ENCODE measurements at places on chromosomes 3 and 15.
A peak's percentile ranks its signal among the peaks of the same experiment; 100 is the strongest.

DNA sequence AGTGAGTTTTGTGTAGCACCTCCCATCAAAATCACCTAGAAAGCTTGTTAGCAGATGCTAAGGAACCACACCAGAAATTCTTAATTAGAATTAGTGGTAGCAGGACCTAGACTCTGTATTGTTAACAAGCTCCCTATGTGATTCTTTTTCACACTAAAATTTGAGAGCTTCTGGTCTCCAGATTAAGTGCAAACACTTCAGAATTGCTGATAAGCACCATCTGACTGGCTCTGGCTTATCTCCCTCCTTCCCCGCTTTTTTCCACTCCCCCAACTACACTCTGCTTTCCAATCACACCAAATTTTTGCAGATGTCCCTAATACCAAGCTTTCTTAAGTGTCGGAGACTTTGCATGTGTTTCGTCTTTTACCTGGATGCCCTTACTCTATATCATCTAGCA is 410.1 kb upstream of the DPH6 start:
- no peaks in the 10 kb centered on the region for H3K4me1 ChIP-seq
- no peak for DNase-seq
- no peaks in the 10 kb centered on the region for H3K27me3 ChIP-seq

DNA sequence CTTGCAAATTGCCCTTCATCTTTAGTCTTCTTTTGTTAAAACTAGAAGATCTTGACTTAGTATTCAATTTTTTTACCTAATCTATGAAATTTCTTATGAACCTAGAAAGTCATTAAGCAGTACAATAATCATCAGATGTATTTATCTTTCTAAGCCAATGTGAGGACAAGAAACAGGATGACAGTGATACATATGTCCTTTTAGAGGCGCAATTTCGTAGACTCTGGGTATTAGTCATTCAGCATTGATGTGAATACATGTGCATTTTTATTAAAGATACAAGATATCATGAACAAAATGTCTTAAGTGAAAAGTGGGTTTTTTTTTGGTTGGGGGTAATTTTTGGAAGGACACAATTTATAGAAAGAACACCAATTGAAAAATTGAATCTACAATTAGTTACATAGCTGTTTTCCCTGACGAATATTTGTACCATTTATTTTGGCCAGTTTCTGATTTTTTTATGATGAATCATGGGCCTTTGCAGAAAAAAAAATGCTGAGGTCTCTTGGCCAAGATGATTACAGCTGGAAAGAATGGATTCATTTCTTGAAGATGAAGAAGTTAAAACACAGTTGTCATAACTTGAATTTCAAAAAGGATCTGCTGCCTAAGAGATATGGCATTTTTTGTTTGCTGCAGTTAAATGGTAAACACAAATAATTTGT is 48.9 kb upstream of the AGTR1 start:
- no peak overlapping the region for H3K4me3 ChIP-seq
- no peaks in the 10 kb centered on the region for H3K4me1 ChIP-seq
- no peak overlapping the region for H3K27ac ChIP-seq
- no peak for DNase-seq
- no peaks in the 10 kb centered on the region for H3K27me3 ChIP-seq
- no peaks in the 10 kb centered on the region for H3K36me3 ChIP-seq

DNA sequence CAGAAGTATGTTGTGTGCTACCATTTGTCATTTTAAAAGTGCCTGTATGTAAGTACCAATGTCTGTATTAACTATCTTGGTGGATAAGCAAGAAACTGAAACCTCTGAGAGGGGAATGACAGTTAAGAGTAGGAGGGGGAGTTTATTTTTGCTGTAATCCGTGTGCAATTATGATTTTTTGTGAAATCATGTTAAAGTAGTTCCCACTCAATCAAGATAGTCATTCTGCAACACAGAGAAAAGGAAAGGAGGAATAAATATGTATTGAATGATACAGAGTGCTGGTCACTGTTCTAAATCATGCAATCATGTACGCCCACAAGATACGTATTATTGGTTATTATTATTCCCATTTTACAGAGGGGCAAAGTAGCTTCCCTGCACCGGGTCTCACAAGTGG is 105.1 kb upstream of the UBE2E1 start:
- H3K27me3 ChIP-seq: peaks cover 2% of the 10 kb centered on the region
- DNase-seq: no peak
- H3K4me1 ChIP-seq: no peaks in the 10 kb centered on the region
- no peak overlapping the region for H3K27ac ChIP-seq
- H3K36me3 ChIP-seq: no peaks in the 10 kb centered on the region
- H3K4me3 ChIP-seq: no peak overlapping the region

- no peak for DNase-seq
- no peaks in the 10 kb centered on the region for H3K27me3 ChIP-seq
- no peak overlapping the region for H3K4me3 ChIP-seq
- no peak overlapping the region for H3K27ac ChIP-seq
Measured at GRCh38 chr3:154095832-154096421, 25.3 kb upstream of the ARHGEF26 start.

DNA sequence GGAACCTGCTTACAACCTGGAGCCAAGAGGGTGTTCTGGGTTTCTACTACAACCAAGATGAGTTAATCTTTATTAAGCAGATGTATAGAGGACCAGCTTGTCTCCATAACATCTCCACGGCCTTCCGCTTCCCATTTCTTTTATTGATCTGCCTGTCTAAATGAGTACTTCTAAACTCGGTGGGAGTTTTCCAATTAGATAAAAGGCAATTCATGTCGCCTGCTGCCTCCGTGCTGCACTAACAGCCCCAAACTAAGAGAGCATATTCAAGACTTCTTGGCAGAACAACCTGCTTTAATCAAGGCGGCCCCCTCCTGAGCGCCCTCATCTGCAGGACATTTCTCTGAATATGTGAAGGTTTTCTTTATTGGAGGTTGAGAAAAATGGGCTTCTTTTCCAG is 270.1 kb downstream of the PDCD6IP start:
- DNase-seq: no peak
- H3K27me3 ChIP-seq: no peaks in the 10 kb centered on the region
- H3K4me3 ChIP-seq: no peak overlapping the region

DNA sequence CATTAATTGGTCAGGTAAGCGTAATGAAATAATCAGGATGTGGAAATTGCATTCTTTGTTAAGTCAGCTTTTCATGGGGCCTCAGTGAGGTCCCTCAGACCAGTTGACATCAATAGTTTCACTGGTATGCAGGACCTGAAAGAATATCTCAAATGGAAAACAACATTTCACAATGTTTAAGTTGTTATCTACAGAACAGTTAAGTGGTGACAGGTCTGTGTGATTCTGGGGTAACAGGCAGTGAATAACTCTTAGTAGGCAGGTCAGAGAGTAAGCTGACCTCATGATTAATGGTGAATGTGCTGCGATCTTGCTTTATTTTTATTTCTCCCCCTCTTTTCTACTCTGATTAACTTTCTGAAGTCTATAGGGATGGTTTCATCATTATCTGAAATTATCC is 28.9 kb upstream of the ACP3 start:
- no peak for DNase-seq
- no peaks in the 10 kb centered on the region for H3K36me3 ChIP-seq
- H3K4me1 ChIP-seq: no peaks in the 10 kb centered on the region
- H3K4me3 ChIP-seq: no peak overlapping the region
- peaks cover 28% of the 10 kb centered on the region for H3K27me3 ChIP-seq

GRCh38 chr15:25179673-25180511 is 225.1 kb downstream of the SNRPN start:
- no peak overlapping the region for H3K27ac ChIP-seq
- DNase-seq: no peak
- H3K4me3 ChIP-seq: no peak overlapping the region
- no peaks in the 10 kb centered on the region for H3K27me3 ChIP-seq
- no peaks in the 10 kb centered on the region for H3K4me1 ChIP-seq

DNA sequence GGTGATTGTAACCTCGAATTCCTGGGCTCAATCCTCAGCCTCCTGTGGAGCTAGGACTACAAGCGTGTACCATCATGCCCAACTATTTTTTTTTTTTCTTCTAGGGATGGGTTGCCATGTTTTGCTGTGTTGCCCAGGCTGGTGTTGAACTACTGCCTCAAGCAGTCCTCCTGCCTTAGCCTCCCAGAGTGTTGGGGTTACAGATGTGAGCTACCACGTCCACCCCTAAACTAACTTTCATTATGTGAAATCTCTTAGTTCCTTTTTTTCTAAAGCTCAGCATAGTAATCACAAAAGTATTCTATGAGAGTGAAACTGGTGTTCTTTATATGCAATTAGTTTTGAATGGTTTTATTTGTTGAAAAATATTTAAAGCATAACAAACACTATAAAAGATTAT is 92.1 kb downstream of the XRN1 start:
- H3K27me3 ChIP-seq: no peaks in the 10 kb centered on the region
- DNase-seq: no peak
- H3K4me1 ChIP-seq: no peaks in the 10 kb centered on the region

DNA sequence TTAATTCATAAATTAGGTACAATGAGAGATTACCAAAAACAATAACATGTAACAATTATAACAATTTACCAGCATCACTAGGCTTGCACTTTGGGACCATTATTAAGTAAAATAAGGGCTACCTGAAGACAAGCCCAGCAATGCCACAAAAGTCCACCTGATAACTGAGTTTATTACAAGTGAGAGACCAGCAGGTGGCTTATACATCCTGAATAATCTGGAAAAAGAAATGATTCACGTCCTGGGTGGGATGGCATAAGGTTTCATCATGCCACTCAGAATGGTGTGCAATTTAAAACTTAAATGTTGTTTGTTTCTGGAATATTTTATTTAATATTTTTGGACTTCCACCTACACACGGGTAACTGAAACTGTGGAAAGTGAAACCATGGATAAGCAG is 1287.1 kb upstream of the GBE1 start:
- DNase-seq: no peak
- peaks cover 2% of the 10 kb centered on the region for H3K36me3 ChIP-seq
- no peaks in the 10 kb centered on the region for H3K4me1 ChIP-seq
- H3K27me3 ChIP-seq: no peaks in the 10 kb centered on the region
- no peak overlapping the region for H3K27ac ChIP-seq

GRCh38 chr3:183966361-183966791 is 51.3 kb downstream of the ABCC5 start:
- peaks cover 18% of the 10 kb centered on the region for H3K36me3 ChIP-seq
- no peak overlapping the region for H3K4me3 ChIP-seq
- H3K4me1 ChIP-seq: no peaks in the 10 kb centered on the region
- no peaks in the 10 kb centered on the region for H3K27me3 ChIP-seq

DNA sequence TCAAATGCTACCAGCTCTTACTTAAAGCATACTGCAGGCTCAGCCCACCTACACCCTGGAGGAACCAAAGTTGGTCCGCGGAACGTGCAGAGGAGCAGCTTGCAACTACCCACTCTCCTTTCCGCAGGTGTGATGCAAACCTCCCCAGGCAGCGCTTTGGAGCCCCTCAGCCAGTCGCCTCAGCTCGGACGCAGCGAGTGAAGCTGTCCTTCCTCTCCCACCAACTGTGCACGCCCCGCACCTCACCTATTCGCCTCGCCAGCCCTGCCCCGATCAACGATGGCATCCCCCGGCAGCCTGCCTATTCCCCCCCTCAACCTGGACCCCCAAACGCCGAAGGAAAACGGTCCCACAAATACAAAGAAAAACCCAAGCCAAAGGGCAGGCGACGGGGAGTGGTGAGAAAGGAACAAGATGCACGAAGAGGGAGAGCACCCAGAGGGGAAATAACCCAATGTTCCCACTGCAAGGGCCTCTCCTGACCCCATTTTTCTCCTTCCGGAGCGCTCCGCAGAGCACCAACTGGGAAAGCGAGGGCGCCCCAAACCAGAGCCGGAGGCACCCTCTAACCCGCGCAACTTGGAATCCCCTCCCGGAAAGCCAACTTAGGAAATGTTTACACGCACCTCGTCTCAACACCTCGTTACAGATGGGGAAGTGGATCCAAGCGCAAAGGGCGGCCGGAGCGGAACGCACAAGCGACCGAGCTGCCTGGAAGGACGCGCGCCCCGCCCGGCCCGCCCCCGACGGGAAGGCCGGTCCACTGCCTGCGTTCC is 665 bp downstream of the GLB1 start:
- DNase-seq: peak; percentile 26
- no peaks in the 10 kb centered on the region for H3K27me3 ChIP-seq
- H3K27ac ChIP-seq: peak overlapping the region; percentile 91
- peak overlapping the region; percentile 96 for H3K4me3 ChIP-seq
- H3K36me3 ChIP-seq: peaks cover 8% of the 10 kb centered on the region
- peaks cover 39% of the 10 kb centered on the region for H3K4me1 ChIP-seq

GRCh38 chr3:126424039-126424717 is 29.5 kb downstream of the CFAP100 start:
- DNase-seq: no peak
- H3K36me3 ChIP-seq: no peaks in the 10 kb centered on the region
- H3K27ac ChIP-seq: no peak overlapping the region
- no peaks in the 10 kb centered on the region for H3K4me1 ChIP-seq

GRCh38 chr3:150142936-150143335 is 172.2 kb upstream of the PFN2 start:
- no peak overlapping the region for H3K4me3 ChIP-seq
- no peaks in the 10 kb centered on the region for H3K36me3 ChIP-seq
- no peaks in the 10 kb centered on the region for H3K4me1 ChIP-seq
- no peak overlapping the region for H3K27ac ChIP-seq
- peaks cover 16% of the 10 kb centered on the region for H3K27me3 ChIP-seq
- DNase-seq: no peak

GRCh38 chr15:33150971-33151370 is 43.5 kb downstream of the FMN1 start:
- H3K4me3 ChIP-seq: no peak overlapping the region
- H3K36me3 ChIP-seq: peaks cover 1% of the 10 kb centered on the region
- peaks cover 10% of the 10 kb centered on the region for H3K4me1 ChIP-seq
- no peaks in the 10 kb centered on the region for H3K27me3 ChIP-seq
- H3K27ac ChIP-seq: no peak overlapping the region
- DNase-seq: no peak

- H3K27ac ChIP-seq: no peak overlapping the region
- no peaks in the 10 kb centered on the region for H3K4me1 ChIP-seq
- no peak for DNase-seq
- peaks cover 41% of the 10 kb centered on the region for H3K27me3 ChIP-seq
Measured at GRCh38 chr15:72858205-72858604, 74.6 kb upstream of the ADPGK start.

DNA sequence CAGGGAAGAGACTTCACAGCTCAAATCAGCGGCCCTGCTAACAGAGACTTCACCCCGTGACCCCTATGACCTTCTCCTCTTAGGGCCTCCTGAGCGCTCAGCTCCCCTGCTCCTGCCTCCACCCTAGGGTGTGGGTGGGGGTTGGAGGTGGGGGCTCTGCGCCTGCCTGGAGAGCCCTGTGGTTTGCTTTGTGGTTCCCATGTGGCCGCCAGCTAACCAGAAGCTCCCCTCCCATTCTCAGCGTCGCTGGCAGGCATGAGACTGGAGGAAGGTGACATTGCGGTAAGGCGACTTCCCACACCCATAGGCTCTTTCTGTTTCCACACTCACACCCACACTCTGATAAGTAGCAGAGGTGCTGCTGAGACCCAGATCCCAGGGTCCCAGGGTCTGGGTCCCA is 27.6 kb downstream of the XYLB start:
- H3K27me3 ChIP-seq: no peaks in the 10 kb centered on the region
- DNase-seq: no peak
- H3K4me1 ChIP-seq: peaks cover 30% of the 10 kb centered on the region
- peaks cover 2% of the 10 kb centered on the region for H3K36me3 ChIP-seq
- H3K27ac ChIP-seq: peak overlapping the region; percentile 70
- peak overlapping the region; percentile 64 for H3K4me3 ChIP-seq
